ENCODE measurements at places on chromosomes 4 and X.

DNA sequence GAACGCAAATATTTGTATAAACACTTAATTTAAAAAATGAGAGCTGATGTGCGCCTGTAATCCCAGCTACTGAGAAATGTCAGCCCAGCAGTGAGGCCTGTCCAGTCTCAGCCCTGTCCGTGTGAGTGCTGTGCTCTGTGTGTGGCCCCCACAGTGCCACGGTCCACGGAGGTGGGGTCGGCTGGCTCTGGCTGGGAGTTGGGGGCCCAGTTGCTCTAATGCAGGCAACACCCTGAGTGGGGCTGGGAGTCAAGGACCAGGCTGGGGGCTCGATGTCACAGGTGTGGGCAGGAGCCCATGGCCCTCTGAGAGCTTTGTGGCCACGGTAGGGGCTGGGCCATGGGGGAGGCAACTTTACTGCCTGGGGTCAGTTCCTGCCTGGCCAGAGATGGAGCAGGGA, 12.8 kb downstream of the PCGF3 start:
- no peak for DNase-seq

- no peak for DNase-seq
Measured at GRCh38 chr4:174578366-174578765, 56.1 kb upstream of the HPGD start.

DNA sequence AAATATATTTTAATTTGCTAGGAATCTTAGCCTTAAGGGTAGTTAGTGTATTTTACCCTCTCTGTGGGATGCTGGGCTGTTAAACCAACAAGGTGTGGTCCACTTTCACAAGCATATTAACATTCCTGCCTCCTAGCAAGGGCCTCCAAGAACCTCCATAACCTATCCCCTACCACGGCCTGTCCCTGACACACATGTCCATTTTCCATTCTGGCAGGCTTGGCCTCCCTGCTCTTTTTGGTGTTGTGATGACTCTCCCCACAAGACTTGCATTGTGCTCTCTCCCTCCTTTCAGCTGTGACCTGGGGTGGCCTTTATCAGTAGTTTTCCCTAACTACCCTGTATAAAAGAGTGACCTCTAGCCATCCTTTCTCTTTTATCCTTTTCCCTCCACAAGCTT, 120.2 kb downstream of the KLHL8 start:
- DNase-seq, result no peak

DNA sequence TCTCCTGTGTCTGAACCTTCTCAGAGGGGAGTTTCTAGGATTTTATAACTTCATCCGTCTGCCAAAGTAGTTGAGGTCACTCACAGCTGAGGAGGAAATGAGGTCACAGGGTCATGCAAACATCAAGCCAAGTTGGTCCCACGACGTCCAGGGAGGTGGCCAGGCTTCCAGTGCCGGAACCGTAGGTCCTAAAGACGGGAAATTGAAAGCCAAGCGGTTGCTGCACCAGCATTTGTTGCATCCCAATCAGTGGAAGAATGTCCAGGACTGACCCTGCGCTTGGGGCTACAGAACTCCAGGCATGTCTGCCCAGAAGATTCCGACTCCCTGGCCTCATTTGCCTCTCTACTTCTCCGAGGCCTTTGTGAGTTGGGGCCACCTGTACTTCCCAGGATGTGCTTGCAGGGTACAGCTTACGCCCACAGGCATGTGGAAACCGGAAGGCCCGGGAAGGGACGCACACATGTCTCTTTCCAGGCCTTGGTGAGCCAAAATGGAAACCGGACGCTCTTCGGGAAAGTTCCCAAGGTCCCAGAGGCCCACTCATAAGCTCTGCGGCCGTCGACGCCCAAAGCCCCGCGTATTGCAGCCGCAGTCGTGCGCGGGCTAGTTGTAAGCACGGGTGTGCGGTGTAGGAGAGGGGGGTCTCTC, 9.3 kb downstream of the PRDM8 start:
- no peak for DNase-seq

DNA sequence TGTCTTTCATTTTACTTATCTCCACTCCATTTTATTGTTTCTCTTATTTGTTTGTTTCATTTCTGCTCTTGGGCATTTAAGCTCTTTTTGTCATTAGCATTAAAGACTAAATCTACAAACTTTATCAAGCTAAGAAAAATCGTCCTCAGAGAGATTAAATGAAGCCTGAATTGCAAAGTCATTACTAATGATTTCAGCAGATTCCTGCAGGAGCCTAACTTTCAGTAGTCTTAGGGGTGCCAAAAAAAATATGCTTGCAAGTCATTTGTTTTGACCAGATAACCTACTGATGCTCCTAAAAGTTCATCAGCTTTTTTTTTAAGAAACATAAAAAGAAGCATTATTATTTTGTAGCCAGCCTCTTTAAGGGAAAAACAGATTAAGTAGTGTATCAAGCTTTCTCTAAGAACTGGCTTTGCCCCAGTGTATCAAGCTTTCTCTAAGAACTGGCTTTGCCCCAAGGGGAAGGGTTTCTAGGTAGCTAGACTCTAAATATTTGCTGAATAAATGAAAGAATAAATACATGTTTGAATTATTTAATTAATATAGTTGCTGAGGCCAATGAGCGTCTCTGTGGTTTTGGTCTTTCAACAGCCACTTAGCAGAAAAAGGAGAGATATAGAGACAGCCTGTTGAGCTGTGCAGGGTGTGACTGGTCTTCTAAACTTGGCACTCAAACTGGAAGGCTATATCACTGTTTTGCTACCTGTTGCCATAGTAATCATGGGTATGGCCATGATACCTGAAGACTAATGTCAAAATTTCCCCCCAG, 174.2 kb downstream of the BTC start:
- no peak for DNase-seq

- no peak for DNase-seq
Measured at GRCh38 chr4:128715616-128716015, 93.9 kb upstream of the JADE1 start.

- DNase-seq, result no peak
Measured at GRCh38 chrX:23799469-23800065, 16.6 kb downstream of the SAT1 start.

DNA sequence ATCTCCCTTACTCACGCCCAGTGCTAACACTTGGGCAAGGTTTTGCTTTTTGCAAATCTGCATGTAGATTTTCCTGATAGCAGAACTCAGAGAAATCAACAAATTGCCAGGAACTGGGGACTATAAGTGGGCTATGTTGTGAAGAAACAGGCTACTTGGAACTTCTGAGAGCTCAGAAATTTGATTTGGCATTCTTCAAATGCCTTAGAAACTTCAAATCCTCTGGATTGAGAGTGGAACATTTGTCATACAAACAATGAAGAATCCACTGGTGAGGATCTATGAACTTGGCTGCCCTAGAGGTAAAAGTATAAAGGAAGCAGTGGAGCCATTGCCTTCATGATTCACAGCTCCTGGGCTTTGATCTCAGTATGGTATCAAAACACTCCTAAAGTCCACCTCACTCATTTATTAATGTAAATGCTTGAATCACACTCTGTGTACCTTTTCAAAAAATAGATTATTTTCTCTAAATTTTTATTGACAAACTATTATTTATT, 126.0 kb downstream of the GLRA3 start:
- DNase-seq, result no peak

DNA sequence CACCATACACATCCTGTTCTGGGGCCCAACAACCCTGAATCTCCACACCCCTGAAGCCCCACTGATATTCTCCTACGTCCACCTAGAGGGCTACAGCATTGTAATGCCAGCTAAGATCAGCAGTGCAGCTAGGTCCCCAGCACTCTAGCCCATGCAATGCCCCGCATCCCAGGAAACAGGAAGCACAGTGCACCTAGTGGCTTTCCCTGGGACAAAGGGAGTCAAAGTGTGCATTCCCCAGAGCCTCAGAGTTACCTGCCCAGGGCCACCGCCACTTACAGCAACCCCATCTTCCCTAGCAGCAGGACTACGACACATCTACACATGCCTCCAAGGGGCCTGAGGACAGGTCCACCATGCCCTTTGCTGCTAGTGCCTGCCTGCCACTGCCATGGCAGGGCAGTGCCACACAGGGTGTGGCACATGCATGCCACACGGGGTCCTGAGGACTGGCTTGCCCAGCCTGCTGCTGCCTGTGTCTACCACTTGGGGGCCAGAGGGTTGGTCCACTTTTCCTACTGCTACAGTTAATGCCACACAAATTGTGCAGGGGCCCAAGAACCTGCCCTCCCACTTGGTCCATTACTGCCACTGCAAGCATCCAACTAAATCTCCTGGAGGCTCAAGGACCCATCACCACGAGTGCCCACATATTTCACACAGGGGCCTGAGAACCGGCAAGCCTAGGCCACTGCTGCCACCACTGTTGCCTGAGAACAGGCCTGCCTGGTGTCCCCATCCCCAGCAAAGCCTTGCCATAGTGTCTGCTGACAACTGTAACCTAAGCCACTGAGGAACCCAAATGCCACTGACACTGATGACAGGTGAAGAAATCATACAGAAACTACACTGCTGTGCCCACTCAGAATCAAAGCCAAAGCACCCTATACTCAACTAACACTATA, 23.7 kb downstream of the TLR6 start:
- peak; percentile 81 for DNase-seq

DNA sequence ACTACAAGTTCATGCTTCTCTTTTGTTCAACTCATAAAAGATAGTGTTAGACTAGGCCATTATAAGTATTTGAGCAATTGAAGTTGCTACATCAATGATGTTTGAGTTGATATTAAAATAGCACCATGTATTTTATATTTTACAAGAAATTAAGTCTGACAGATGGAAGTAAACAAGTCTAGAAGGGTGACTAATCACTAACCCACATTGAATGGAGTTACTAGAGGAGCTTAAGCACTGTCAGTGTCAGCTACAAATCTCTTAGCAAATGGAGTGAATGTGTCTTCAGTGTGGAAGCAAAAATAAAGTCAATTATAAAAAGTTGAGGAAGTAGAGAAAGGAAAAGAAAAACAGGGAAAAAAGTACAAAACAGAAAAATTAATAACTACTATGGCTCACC, 592.5 kb downstream of the PCDH18 start:
- no peak for DNase-seq

GRCh38 chr4:47692691-47693090, 145.2 kb downstream of the CORIN start:
- DNase-seq, result no peak

- DNase-seq, result peak; percentile 92
Measured at GRCh38 chrX:119015407-119016237, 41.2 kb downstream of the LONRF3 start.

- DNase-seq, result no peak
Measured at GRCh38 chr4:134072137-134072536, 129.5 kb downstream of the PABPC4L start.

DNA sequence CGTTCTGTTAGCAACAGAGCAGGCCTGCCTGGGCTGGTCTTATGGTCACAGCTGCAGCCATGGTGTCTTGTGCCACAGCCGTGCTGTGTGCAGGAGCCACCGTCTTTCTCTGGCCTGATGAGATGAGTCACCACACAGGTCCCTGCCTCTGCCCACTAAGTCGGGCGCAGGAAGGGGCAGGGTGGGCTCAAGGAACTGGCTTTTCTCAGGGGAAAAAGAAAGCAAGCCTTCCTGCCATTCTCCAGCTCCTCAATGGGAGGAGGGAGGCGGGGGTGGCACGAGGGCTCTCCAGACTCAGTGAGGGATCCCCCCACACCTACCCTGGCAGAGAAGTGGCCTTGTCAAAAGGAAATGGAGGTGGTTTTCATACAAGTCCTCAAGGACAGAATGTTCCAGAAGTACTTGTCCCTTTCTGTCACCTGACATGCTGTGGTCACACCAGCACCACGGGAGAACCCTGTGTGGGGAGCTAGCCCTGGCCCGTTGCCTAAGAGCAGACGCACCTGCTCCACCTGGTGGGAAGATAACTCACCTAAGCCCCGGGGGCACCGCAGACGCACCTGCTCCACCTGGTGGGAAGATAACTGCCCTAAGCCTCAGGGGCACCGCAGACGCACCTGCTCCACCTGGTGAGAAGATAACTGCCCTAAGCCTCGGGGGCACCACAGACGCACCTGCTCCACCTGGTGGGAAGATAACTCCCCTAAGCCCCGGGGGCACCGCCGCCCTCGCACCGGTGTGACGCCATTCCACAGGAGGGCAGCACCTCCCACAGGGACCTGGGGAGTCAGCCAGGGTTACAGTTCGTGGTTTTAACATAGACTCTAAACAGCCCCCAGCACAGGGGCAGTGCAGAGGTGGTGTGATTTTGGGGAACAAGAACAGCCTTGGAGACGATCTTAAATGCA, 18.5 kb downstream of the UVSSA start:
- no peak for DNase-seq

GRCh38 chr4:90120037-90120436, 7.2 kb upstream of the CCSER1 start:
- DNase-seq, result no peak

DNA sequence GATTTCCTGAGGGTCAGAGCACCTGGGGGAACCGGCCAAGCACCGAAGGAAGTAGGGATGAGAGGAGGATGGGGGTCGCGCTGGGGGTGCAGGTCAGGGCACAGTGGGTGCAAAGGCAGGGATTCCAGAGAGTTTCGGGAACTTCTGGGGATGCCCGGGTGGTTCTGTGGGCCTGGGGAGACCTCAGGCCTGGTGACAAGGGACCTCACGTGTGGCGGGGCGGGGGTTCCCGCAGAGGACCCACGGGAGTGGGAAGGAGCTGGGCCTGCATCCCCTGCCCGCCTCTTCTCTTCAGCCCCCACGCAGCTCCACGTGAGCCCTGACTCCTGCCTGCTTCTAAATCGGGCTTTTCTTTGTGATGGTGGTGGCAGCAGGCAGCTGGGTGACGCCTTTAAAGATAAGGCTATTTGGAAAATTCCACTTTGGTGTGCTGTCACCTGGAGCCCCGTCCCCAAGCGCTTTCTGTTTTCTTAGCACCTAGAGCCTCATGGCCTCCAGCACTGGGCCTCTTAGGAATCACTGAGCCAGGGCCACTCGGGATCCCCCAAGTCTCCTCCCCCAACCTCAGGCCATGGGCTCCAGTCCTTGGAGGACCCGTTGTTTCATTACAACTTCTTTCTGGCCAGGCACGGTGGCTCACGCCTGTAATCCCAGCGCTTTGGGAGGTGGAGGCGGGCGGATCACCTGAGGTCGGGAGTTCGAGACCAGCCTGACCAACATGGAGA, 7.1 kb upstream of the TBC1D14 start:
- DNase-seq, result no peak

DNA sequence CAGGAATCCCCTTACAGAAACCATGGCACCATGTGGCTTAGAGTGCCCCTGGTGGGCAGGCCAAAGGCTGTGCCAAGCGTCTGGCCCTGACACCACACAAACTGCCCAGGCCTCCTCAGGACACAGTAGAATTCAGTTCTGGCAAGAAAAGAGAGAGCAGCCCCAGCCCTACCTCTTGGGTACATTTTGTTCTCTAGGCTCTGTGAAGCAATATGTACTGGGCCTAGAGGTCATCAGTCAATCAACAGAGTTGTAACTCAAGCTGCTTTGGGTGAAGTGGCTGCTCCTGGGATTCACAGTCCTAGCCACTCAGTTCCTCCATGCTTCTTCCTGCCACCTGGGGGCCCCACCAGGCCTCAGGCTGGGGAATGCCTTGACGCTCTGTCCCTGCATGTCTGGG, 158.1 kb upstream of the MAMLD1 start:
- no peak for DNase-seq

DNA sequence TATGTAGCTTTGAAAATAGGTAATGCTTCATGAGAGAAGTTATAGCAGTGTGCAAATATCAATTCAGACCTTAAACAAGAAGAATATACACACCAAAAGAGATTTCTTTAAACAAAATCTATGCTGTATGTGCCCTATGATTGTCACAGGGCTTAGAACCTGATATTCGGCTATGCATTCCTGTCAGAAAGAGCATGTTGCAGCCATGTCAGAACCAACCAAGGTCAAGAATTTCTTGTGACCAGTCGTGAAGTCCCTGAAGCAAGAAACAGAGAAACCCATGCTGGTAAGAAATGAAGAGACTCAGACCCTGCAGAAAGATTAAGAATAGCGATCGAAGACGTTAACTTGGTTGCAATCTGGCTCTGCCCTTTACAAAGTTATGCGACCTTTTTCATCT, 210.3 kb upstream of the SPIN4 start:
- DNase-seq, result no peak

GRCh38 chr4:162921178-162921785, 245.4 kb downstream of the NAF1 start:
- DNase-seq, result no peak

Data from Karpas-422 (cell line).